Nephron progenitor cell (in vitro differentiated cells): ENCODE measurements at places on chromosomes 3 and 15.
A peak's percentile ranks its signal among the peaks of the same experiment; 100 is the strongest.

DNA sequence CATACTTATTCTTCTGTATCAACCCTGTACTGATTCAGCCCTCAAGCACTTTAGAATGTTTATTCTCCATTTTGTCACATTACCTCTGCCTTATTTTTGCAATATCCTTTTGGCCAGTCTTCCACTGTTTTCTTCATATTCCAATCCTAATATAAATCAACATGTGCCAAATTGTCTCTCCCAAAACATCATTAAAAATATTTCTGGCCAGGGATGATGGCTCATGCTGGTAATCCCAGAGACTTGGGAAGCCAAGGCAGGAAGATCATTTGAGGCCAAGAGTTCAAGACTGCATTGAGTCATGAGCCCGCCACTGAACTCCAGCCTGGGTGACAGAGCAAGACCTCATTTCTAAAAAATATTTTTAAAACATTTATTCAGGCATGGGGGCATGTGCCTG lies 641.4 kb upstream of the CBLB start:
- no peak for DNase-seq

DNA sequence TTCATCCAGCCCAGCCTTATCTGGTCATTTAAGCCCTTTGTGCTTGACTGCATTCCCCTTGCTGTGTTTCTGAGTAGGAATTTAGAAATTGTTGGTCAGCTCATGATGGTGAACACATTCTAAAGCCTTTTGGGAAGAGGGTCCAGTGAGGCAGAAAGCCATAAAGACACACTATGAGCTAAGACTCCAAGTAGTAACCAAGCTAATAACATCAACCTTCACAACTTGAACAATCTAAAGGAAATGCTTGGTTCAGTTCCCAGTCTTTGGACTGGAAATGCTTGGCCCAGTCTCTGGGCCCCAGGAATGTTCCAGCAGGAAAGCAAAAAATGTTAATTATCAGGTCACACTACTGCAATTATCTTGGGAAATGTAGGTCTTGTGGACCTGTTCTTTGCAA lies 7.7 kb downstream of the PLSCR1 start:
- no peak for DNase-seq

GRCh38 chr3:113340785-113341184 lies 100.5 kb downstream of the CFAP44 start:
- no peak for DNase-seq

DNA sequence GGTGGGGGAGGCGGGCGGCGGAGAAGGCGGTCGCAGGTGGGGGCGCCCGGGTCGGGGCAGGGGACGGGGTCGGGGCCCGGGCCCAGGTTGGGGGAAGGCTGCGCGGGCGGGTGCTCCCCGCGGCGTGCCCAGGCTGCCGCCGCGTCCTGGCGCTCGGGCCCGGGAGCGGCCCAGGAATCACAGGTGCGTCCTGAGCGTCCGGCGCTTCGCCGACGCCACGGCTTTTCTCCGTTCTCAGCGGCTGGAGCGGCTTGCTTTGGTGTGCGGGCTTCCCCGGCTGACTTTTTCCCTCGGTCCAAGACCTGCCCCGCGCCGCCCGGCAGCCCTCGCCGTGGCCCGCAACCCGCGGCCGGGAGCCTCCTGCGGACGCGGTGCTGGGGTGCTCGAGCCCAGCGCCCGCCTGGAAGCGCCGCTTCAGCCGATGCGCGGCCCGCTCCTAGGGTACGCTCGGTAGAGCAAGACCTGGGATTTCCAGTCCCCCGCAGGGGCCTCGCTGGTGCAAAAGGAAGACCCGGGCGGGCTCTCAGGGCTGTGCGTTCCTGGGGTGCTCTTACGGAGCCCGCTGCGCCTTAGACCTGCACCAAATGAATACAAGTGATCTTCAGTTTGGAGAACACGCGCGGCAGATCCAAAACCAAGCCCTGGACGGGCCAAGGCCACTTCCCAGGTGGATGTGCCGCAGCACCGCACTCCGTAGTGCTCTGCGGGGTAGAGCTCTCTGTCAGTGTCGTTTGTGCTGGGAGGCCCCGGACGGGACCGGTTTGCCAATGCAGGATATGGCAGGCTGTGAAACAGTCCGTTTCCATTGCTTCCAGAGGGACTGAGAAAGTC lies 639 bp downstream of the NIPA1 start:
- peak; percentile 48 for DNase-seq

DNA sequence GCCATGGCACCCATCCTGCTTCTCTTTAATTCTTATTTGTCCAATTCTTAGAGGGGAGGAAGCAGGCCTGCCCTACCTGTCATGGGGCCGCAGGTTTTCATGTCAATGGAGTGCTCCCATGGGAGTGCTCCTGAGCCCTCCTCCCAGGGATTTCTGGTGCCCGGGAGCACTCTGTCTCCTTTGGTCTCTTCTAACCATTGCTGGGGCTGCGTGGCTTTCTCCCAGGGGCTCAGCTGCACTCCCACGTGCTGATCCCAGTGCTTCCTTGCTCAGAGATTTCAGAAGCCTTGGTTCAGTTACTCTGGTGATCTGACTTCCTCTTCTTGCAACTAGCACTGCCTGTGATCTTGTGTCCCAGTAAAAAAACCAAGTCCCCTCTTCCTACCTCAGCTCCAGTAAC lies 68.0 kb upstream of the ARL8B start:
- DNase-seq = no peak

GRCh38 chr15:58463815-58464650 lies 32.2 kb downstream of the LIPC start:
- no peak for DNase-seq

- no peak for DNase-seq
These were observed 116.0 kb upstream of the LRRN1 start for GRCh38 chr3:3683261-3683660.

DNA sequence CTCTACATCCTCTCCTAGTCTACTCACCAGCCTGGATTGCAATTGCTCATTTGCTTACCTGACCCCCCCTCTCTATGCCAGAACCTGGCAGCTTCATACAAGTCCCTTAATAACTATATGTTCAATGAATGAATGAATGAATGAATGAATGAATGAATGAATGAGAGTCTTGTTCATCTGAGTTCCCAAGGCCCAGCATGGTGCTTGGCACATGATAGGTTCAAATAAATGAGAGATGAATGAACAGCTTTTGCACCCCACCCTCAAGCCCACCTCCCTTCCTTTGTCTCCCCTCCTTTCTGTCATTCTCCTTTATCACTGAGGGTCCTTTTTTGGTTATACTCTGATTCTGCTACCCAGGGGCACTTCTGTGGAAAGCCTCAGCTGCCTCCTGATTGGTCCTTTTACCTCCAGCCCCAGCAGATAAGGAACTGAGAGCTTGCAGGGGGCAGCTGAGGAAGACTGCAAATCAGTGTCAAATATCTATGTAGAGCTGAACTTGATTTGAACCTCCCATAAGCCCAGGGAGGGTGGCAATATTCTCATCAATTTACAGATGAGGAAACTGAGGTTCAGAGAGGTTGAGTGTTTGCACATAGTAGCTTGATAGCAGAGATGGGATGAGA lies 54.1 kb upstream of the CHRNB4 start:
- no peak for DNase-seq

DNA sequence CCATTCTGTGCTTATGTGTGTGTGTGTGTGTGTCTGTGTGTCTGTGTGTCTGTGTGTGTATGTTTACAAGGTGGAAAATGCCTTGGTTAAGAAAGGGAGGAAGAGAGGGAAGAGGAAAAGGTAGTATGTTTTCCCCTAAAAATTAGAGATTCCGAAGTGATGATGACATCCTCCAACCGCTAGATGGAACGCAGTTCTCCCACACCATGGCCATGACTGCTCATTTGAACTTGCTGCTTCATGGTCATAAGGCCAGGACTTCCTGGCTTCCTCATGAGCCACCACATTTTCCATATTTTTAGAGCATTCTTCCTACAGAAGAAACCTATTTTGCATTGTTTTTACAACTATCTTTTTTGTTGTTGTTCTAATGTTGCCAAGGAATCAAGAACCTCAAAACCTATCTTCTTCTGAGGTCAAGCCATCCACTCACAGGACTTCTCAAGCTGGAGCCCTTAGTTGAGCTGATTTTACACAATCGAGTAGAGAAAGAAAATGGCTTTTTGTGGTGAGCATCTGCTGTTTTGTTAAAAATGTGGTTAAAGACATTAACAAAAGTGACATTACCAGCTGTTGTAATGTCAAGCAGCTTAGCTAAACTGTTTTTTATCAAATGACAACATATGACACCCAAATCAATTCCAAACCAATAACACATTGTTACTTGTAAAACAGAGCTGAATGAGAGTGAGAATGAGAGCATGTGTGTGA lies 1091.0 kb downstream of the FHIT start:
- DNase-seq = no peak

- DNase-seq = no peak
These were observed 343.5 kb downstream of the PDCD6IP start for GRCh38 chr3:34141841-34142337.

- DNase-seq = no peak
These were observed 172.1 kb upstream of the ADAMTS9 start for GRCh38 chr3:64859625-64860535.

DNA sequence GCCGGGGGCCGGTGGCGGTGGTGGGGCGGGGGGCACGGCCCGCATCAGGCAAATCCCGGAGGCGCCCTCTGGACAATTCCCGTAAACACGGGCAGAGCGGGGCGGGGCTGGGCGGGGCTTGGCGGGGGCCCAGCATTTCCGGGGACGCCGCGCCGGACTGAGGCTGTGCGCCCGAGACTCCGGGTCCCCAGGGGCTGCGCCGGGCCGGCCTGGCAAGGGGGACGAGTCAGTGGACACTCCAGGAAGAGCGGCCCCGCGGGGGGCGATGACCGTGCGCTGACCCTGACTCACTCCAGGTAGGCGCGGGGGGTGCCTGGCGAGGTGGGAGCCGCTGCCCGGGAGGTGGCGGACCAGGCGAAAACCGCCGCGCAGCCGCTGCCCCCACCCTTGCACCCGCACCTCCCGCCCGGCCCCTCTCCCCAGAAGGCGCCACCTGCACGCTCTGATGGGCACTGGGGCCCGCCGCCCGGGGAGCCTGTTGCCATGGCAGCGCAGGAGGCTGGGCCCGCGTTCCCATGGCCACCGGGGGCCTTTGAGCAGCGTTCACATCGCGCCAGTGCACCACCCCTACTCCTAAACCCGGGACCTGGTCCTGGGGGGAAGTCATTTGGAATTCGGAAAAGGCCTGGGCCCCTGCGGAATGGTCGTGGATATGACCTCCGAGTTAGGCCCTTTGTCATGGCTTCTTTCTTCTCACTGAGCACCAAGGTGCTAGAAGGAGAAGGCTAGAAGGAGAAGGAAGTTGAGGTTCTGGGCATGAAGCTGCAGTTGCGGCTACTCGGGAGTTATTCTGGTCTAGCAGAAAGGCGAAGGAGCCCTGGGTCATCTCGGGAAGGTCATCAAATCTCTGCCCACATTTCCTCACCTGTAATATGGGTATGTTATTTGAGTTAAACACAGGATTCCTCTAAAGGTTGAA lies 16.1 kb upstream of the SEMA4B start:
- DNase-seq = peak; percentile 84

DNA sequence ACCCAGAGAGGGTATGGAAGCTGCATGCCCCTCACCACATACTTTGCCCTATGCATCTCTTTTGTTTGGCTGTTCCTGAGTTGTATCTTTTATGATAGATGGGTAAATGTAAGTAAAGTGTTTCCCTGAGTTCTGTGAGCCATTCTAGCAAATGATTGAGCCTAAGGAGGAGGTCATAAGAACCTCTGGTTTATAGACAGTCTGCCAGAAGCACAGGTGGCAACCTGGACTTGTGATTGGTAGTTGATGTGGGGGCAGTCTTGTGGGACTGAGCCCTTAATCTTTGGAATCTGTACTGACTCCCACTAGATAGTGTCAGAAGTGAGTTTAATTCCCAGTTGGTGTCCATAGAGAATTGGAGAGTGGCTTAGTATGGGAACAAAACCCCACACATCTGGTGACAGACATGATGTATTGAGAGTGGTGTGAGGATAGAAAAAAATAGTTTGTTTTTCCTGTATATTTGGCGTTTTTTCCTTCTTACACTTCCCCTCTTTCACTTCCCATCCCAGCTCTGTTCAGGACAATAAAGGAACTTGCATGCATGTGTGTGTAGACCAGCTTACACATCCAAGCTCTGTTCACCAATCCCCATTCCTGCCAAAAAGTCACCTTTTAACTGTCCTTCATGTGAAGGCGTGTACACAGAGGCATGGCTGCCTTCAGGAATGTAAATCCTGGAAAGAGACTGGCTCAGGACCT lies 38.1 kb upstream of the SPPL2A start:
- DNase-seq = no peak

- DNase-seq = no peak
These were observed 68.8 kb downstream of the NMNAT3 start for GRCh38 chr3:139608924-139609323.

GRCh38 chr3:100825574-100825973 lies 116.3 kb downstream of the TFG start:
- no peak for DNase-seq

DNA sequence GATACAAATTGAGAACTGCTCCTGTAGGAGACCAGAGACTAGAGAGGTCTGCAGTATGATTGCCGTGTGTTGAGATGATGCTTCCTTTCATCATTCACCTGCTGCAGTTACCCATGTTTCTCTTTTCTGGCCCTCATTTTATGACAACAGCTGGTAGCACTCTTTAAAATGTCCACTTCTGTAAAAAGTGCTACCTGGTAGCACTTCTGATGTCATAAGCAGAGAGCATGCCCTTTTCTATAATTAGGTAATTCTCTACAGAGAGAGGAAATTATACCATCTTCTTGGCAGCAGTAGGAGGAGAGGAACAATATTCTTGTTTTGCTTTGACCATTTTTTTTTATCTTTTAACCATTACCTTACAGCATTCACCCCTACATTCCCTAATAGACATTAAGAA lies 123.8 kb downstream of the PPM1L start:
- no peak for DNase-seq

DNA sequence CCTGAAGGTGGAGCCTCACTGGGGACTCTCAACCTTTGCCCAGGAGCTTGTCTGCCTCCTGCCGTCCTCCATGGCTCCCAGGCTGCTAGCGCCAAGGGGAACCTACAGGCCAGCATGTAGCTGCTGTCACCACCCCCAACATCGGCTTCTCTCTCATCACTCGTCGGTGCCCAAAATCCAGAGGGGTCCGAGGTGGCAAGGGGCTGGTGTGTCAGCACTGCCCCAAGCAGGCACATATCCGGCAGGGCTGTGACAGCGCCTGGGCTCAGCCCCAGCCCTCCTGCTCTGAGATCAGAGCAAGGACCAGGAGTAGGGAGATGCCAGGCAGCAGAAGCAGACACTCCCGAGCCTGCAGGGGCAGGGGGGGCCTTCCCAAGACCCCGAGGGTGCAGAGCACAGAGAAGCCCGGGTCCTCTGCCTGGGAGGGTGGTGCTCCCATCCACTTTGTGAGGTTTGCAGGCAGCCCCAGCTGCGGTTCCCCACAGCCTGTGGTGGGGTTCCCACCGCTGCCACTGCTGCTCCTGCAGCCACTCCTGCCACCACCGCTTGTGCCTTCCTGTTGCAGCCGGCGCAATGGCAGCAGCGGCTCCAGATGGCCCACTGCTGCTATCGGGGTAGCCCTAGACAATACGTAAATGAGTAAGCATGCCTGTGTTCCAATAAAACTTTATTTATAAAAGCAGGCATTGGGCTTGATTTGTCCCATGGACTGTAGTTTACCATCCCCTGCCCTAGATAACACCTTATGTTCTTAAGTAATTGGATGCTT lies 451.0 kb downstream of the EPHA6 start:
- DNase-seq = no peak

DNA sequence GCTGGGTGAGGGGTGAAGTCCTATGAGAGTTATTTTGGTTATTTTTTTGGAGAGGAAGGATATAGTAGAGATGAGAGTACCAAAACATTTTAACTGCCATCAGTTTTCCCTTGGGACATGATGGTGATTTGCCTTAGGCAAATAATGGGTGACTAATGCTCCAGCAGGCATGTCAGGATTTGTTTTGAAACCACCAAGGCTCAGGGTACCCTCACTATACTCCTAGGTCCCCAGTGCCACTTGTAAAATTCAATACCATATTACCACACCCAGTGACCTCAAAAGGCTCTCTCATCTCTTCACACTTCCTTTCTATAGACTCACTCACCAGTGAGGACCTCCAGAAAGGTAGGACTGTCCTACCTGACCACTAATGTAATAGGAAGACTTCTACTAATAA lies 83.6 kb downstream of the WDR72 start:
- no peak for DNase-seq
